Stimulated activated naive CD4-positive, alpha-beta T cell treated with Interleukin-2 at 50 U/mL for 16 hours (primary cell): ENCODE measurements at places on chromosomes 13 and 19.
A peak's percentile ranks its signal among the peaks of the same experiment; 100 is the strongest.

GRCh38 chr13:76730220-76730619 is 156.0 kb downstream of the KCTD12 start:
- no peak for DNase-seq

- DNase-seq, result no peak
These were observed 47.8 kb upstream of the KPNA3 start for GRCh38 chr13:49840266-49840665.

DNA sequence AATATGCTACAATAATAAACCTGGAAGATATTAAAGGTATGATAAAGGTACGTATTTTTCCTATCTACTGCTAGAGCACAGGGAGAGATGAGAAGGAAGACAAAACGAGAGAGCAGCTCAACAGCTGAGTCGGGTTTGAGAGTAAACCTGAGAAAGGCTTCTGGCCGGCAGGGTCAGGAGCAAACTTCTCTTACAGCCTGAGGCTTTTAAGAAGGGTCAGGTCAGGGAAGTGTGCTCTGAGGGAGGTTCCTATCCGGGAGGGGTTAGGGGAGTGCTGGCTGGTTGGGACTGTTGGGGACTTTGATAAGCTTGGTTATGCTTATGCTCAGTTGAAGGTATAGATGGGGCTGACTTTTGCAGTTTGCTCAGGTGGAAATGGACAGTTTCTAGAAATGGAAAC is 77.7 kb upstream of the PRR20A start:
- no peak for DNase-seq

GRCh38 chr13:79995334-79995733 is 345.6 kb downstream of the SPRY2 start:
- no peak for DNase-seq

GRCh38 chr19:55255618-55256423 is 3.0 kb downstream of the PPP6R1 start:
- peak; percentile 35 for DNase-seq

- DNase-seq, result no peak
These were observed 145.5 kb downstream of the FOXO1 start for GRCh38 chr13:40520916-40521315.

GRCh38 chr19:11264452-11265176 is 2.3 kb upstream of the DOCK6 start:
- DNase-seq, result no peak

- DNase-seq, result no peak
These were observed at the start of gene PNMA8B for GRCh38 chr19:46495786-46496099. Gene PNMA8B (minus strand): TSS chr19:46495867. CDS start chr19:46495465, 402 bp downstream.
